Aorta (tissue), 5 donors: ENCODE measurements at places on chromosomes 7 and 10.

GRCh38 chr7:14748461-14748860 lies 154.1 kb downstream of the DGKB start:
- no peak overlapping the region for H3K4me3 ChIP-seq
- no peak for DNase-seq
- no peaks in the 10 kb centered on the region for H3K36me3 ChIP-seq
- no peaks in the 10 kb centered on the region for H3K27me3 ChIP-seq
- H3K27ac ChIP-seq = no peak overlapping the region
- no peaks in the 10 kb centered on the region for H3K4me1 ChIP-seq

DNA sequence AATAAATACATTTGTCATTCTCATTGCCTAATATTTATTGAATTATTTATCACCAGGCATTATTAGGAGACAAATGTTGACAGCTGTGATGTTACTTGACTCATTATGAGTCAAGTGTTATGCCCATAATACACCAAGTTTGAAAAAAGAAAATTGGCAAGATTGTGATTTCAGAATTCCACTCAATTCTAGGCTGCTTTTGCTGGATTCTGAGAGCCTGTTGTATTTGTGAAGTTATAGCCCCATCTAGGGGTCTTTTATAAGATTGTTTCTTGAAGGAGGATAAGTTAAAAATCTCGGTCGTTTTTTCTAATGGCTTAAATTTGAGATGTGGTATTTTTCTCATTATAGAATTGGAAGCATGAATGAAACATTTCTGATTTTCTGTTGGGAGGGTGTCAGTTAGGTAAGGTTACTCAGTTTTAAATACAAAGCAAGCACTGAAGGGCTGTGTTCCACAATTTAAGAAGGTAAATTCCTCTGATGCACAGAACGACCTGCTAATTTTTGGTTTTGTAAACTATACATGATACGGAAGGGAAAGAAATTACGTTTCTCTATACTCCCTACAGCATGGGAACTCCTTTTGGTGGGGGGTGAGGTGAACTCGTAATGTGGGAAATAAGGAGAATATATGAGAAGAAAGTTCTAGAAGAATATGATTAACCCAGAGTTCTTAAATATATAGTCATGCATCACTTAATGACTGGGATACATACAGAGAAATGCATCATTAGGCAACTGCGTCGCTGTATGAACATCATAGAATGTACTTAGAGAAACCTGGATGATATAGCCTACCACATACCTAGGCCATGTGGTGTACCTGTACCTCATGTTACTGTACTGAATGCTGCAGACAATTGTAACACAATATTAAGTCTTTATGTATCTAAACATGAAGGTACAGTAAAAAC lies 2.6 kb downstream of the STK31 start:
- DNase-seq = no peak
- H3K36me3 ChIP-seq = no peaks in the 10 kb centered on the region
- no peak overlapping the region for H3K4me3 ChIP-seq
- no peaks in the 10 kb centered on the region for H3K4me1 ChIP-seq
- H3K27ac ChIP-seq = no peak overlapping the region
- H3K27me3 ChIP-seq = no peaks in the 10 kb centered on the region

- no peak overlapping the region for H3K4me3 ChIP-seq
- peaks cover 3% of the 10 kb centered on the region for H3K4me1 ChIP-seq
- H3K27ac ChIP-seq = no peak overlapping the region
- DNase-seq = peak; percentile 23
- H3K27me3 ChIP-seq = no peaks in the 10 kb centered on the region
These were observed 12.1 kb upstream of the LRRC18 start for GRCh38 chr10:48951707-48952106.

DNA sequence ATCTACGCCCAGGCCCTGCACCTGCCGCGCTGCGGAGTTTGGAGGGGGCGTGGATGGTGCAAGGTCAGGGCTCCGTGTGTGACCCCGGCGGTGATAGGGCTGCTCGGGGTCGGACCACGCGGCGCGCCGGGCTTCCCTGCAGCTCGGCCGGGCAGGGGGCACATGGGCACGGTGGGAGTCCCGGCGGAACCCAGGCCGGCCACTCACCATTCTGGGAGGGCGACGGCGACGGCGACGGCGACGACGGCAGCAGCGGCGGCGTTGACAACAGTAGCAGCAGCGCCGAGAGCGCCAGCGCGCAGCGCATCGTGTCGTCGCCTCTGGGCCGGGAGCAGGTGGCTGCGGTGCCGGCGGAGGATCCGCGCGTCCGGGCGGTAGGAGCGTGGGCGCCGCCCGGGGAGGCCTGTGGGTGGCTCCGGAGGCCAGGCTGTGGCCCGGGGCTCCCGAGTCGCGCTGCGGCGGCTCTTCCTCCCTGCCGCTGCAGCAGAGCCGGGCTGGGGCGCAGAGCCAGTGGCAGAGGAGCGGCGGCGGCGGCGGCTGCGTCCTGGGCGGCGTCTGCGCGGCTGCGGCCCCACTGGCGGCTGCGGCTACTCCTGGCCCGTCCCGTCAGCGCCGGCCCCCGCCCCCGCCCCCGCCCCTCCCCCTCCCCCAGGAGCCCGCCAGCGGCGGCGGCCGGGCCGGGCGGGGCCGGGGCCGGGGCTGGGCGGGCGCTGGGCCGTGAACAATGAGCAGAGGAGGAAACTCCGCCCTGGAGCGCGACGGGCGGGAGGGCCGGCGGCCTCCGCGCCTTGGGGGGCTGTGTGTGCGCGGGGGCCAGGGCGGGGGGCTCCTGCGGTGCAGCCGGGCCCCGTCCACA lies at the start of gene PODXL:
Gene PODXL, minus strand, starts transcription at position 576 of the 856 bp plus-strand sequence. Its CDS starts 269 bp downstream, at position 307.
- H3K27ac ChIP-seq = no peak within 1 kb of the TSS
- DNase-seq = peak; percentile 82
- peak within 1 kb of the TSS; percentile 51 for H3K4me3 ChIP-seq
- no peaks in the 10 kb centered on the region for H3K27me3 ChIP-seq
- no peaks in the 10 kb centered on the region for H3K4me1 ChIP-seq

GRCh38 chr10:17453035-17453372 lies 1.4 kb downstream of the ST8SIA6 start:
- H3K4me3 ChIP-seq = no peak overlapping the region
- H3K4me1 ChIP-seq = no peaks in the 10 kb centered on the region
- H3K27ac ChIP-seq = no peak overlapping the region

DNA sequence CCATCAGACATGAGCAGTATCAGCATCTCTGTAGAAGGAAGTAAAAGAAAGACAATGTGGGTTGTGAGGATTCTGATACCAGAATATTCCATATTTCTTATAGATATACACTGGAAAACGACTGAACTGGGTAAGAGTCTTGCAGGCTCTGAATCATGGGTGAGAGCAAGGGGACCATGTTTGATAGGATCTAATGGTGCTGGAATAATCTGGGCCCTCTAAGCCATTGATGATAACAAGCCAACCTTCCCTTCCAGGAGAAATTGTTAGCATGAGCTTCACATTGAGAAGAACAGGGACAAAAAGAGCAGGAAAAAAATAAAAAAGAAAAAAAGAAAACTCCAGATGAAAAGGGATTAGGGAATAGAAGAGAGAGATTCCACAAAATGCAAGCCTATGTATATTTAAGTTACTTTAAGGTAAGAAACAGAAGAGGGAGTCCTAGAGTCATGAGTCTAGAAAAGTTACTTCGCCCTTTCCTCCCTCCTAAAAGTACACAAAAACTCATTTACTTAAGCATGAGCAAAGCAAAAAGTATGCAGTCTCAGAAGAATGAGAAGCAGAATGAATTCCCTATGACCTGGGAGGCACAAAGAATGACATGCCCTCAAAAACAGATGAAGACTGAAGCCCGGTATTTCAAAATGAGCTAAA lies 181.9 kb downstream of the TMEM26 start:
- no peaks in the 10 kb centered on the region for H3K36me3 ChIP-seq
- DNase-seq = no peak
- H3K27ac ChIP-seq = no peak overlapping the region

DNA sequence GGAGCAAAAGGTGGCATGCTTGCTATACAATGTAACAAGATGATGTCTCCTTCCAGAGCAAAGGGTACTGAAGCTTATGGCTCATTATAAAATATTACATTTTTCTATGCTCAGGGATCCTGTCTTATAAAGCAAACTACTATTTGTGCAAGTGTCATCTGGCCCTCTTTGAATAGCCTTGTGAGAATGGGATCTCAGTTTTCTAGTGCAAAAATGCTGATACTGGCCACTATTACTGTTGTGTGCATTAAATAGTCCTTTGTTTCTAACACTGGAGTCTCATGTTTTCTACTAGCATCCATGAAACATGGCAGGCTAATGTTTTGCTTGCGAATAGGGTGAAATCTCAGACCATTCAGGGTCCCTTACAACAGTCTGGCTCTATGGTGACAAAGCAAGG lies 823.0 kb downstream of the REEP3 start:
- no peak overlapping the region for H3K27ac ChIP-seq
- no peaks in the 10 kb centered on the region for H3K27me3 ChIP-seq
- H3K36me3 ChIP-seq = no peaks in the 10 kb centered on the region
- DNase-seq = no peak

GRCh38 chr7:50584386-50584785 lies 19.2 kb upstream of the DDC start:
- H3K4me3 ChIP-seq = no peak overlapping the region
- no peak for DNase-seq
- no peaks in the 10 kb centered on the region for H3K4me1 ChIP-seq
- no peak overlapping the region for H3K27ac ChIP-seq
- H3K36me3 ChIP-seq = no peaks in the 10 kb centered on the region

GRCh38 chr7:155709453-155709852 lies 65.0 kb downstream of the RBM33 start:
- DNase-seq = no peak
- H3K27me3 ChIP-seq = no peaks in the 10 kb centered on the region
- H3K4me3 ChIP-seq = no peak overlapping the region
- H3K36me3 ChIP-seq = peaks cover 3% of the 10 kb centered on the region
- no peak overlapping the region for H3K27ac ChIP-seq

DNA sequence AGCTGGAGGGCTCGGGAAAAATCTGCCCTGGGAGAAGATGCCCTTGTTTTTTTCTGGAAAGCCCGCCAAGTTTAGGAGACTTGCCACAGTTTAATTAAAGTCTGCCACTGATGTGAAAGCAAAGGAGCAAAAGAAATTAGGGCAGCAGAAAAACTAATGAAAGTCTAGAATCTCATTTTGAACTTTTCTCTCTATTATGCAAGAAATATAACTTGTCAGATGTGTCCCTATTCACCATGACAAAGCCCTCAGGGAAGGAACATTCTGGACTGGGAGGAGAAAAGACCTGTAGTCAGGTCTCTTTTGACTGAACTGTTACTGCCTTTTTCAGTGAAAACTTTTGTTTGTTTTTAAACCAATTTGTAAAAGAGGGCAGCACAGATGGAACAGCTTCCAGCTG lies 715.5 kb downstream of the SORCS3 start:
- H3K4me3 ChIP-seq = no peak overlapping the region
- no peaks in the 10 kb centered on the region for H3K27me3 ChIP-seq
- H3K4me1 ChIP-seq = no peaks in the 10 kb centered on the region
- no peaks in the 10 kb centered on the region for H3K36me3 ChIP-seq
- no peak for DNase-seq
- no peak overlapping the region for H3K27ac ChIP-seq

DNA sequence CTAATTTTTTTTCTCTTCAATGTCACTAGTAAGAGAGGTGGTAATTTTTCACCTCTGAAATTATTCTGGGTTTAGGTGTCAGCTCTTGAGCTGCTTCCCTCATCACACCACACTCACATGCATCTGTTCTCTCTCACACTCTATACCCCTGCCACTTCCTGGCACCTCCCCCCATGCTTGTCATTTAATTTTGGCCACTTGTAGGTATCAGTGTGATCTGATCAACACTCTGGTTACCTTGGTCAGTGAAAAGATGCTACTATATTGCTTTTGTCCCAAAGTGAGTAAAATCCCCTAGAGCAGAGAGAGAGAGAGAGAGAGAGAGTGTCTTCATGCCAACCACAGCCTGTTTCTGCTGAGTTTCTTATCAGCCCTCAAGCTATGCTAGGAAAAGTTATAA lies 42.5 kb downstream of the STK17A start:
- no peaks in the 10 kb centered on the region for H3K36me3 ChIP-seq
- H3K4me3 ChIP-seq = no peak overlapping the region
- no peak for DNase-seq
- H3K27me3 ChIP-seq = no peaks in the 10 kb centered on the region
- no peak overlapping the region for H3K27ac ChIP-seq
- peaks cover 4% of the 10 kb centered on the region for H3K4me1 ChIP-seq

GRCh38 chr7:88665892-88666514 lies 93.5 kb upstream of the ZNF804B start:
- H3K27me3 ChIP-seq = no peaks in the 10 kb centered on the region
- no peak for DNase-seq

DNA sequence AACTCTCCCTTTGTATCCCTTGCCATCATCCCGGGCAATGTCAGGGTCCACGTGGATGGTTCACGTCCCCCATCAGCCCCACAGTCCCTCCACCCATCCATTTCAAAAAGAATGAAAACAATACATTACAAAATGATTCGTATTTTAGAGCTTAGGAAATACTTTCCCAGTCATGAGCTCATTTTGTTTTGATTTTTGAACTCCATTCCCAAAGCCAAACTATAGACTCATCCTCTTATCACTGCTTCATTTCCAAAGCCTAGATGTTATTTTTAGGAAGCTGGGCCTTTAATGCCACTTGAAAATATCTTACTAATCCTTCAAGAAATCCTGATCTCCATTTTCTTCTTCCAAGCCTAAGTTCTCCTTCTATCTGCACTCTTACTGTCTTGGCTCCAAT lies 72.1 kb downstream of the WNT2 start:
- no peak for DNase-seq
- no peaks in the 10 kb centered on the region for H3K27me3 ChIP-seq
- no peak overlapping the region for H3K27ac ChIP-seq
- H3K4me1 ChIP-seq = no peaks in the 10 kb centered on the region

DNA sequence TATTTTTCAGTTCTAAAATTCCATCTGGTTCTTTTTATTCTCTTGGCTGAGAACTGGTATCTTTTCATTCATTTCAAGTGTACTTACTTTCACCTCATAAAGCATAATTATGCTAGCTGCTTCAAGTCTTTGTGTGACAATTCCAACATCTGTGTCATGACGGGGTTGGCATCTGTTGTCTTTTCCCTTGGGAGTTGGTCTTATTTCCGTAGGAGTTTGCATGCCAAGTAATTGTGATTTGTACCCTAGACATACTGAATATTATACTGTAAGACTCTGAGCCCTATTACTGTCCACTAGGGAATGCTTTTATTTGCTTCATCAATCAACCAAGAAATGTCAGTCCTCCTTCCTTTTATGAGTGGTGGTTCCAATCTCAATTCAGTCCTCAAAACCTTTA lies 24.6 kb upstream of the HUS1 start:
- H3K4me3 ChIP-seq = no peak overlapping the region
- H3K27ac ChIP-seq = no peak overlapping the region
- no peaks in the 10 kb centered on the region for H3K27me3 ChIP-seq
- H3K4me1 ChIP-seq = no peaks in the 10 kb centered on the region
- no peaks in the 10 kb centered on the region for H3K36me3 ChIP-seq
